Left ventricle myocardium inferior (tissue), 1 donor: ENCODE measurements at places on chromosomes 2 and 18. TPM values are rescaled to one million over a fixed set of nuclear protein-coding genes. Genes with fewer than 3 reads are reported as not detected.

ATG16L1 gene
- 18.6 TPM for total RNA-seq

LYG1 gene
- total RNA-seq, result 0.58 TPM

GRCh38 chr2:67290451-67291290 is 106.5 kb upstream of the ETAA1 start:
- H3K27me3 ChIP-seq, result peaks cover 4% of the 10 kb centered on the region
- H3K4me3 ChIP-seq, result no peak overlapping the region
- DNase-seq, result no peak
- H3K27ac ChIP-seq, result no peak overlapping the region

DNA sequence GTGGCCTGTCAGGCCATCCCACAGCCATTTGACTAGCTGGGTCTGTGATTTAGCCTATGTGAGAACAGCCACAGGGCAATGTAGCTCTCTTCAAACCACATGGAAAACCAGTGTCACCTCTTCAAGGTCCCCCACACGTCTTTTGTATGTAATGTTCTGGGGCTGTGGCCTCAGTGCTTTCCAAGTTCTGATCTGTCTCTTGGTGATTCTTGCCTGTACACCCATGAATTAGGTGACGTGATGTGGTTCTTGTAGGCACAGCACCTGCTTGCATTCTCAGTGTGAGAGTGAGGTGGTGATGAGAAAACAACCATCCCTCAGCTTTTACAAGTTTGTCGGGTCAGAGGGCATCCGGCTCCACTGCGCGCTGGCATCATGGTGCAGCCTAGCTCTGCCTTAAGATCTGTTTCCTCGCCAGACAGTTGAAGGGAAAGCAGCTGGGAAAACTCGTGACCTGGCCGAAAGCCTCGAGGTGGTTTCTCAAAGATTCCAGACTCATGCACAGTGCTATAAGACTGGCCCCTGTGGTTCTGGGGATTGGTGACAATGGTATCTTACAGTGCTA is 125.8 kb downstream of the TANC1 start:
- H3K27me3 ChIP-seq, result no peaks in the 10 kb centered on the region
- peak overlapping the region; percentile 84 for H3K27ac ChIP-seq
- peaks cover 97% of the 10 kb centered on the region for H3K4me1 ChIP-seq
- DNase-seq, result peak; percentile 54

DNA sequence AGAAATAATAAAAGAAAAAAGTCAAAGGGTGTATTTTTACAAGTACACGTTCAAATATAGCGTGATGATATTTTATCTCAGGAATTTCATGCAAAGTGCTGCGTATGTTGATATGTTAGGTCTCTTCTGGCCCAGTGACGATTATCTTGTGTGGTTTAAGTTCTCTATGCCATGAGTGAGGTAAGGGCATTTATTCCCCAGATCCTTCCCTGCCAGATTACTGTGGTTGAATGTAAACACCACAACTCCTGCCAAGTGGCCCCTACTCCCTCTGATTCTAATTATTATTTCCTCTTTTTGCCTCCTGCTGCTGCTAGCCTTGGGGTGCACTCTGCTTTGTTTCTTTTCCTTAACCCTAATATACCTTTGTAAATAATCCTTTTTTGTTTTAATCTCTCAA is 12.2 kb downstream of the SCN2A start:
- no peaks in the 10 kb centered on the region for H3K27me3 ChIP-seq
- no peak for DNase-seq
- no peaks in the 10 kb centered on the region for H3K4me1 ChIP-seq
- no peak overlapping the region for H3K4me3 ChIP-seq
- no peak overlapping the region for H3K27ac ChIP-seq

DNA sequence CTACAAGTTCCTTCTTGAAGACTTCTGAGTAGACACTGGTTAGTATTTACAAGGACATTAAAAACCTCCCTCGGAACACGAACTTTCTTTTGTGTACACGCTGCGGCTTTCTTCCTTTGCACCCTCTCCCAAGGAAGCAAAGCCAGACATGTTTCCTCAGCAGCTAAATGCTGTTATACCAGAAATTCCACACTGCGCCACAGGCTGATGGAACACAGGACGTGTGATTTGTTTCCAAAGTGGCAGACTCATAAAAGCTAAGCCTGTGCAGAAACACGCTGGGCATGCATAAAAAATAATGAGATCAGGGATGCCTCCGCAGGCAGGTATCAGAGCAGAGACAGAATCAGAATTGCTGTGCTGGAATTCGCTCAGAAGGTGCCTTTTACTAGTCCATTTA is 73.0 kb upstream of the RGPD5 start:
- H3K4me1 ChIP-seq, result no peaks in the 10 kb centered on the region
- no peak for DNase-seq
- H3K36me3 ChIP-seq, result no peaks in the 10 kb centered on the region
- H3K4me3 ChIP-seq, result no peak overlapping the region
- peaks cover 4% of the 10 kb centered on the region for H3K27me3 ChIP-seq

DNA sequence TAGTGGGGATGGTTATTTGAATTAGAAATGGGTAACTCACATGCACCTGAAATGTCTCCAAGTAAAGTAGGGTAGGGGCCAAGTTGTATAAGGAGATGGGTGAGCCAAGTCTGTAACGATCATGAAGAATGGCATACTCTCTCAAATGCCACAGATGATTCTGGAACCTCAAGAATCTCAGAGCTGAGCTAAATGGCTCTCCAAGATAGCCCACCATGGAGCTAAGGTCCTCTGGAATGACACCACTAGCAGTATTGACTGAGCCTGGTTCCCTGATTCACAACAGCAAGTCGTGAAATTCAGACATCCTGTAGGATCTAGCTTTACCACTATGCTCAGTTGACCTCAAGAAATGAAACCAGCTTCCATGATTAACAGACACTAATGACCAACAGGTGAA is 115.9 kb upstream of the EPAS1 start:
- no peak for DNase-seq
- no peak overlapping the region for H3K4me3 ChIP-seq
- peaks cover 14% of the 10 kb centered on the region for H3K36me3 ChIP-seq
- H3K27ac ChIP-seq, result peak overlapping the region; percentile 39
- H3K4me1 ChIP-seq, result peaks cover 20% of the 10 kb centered on the region

- H3K27ac ChIP-seq, result no peak overlapping the region
- DNase-seq, result no peak
- H3K4me1 ChIP-seq, result no peaks in the 10 kb centered on the region
- H3K27me3 ChIP-seq, result no peaks in the 10 kb centered on the region
- H3K4me3 ChIP-seq, result no peak overlapping the region
Measured at GRCh38 chr18:56973487-56973886, 173.4 kb upstream of the BOD1L2 start.

DNA sequence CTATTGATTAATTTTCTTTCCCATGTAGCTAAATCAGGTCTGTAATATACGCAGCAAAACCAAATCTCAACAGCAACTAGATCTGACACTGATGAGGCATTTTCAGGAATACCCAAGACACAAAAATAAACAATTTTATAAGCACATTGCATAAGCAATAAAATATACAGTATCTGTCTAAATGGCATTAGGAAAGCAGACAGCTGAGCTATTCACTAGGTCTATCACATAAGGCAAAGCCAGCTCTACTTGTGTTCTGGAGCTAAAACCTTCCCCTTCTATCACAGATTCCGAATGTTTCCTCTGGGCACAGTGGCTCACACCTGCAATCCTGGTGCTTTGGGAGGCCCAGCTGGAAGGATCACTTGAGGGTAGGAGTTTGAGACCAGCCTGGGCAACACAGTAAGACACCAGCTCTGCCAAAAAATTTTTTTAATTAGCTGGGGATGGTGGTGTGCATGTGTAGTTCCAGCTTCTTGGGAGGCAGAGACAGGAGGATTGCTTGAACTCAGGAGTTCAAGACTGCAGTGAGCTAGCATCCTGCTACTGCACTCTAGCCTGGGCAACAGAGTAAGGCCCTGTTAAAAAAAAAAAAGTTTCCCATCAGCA is 21.1 kb downstream of the PTPN2 start:
- peaks cover 25% of the 10 kb centered on the region for H3K4me1 ChIP-seq
- DNase-seq, result no peak
- no peak overlapping the region for H3K4me3 ChIP-seq

DNA sequence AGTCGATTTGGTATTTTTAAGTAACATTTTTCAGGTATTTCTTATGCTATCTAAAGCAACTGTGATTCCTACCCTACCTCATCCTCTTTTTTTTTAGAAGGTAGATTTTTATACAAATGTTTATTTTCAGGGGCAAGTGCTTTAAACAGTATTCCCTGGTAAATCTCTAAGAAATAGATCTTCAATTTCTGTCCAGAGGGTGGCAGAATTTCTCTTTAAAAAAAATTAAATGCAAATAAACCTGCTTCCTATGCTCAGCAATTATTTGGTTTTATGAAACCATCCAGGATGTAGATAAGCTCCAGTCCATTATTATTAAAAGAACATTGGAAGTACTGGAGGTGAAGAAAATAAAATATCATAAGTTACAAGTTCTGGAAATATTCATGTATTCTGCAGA is 191.9 kb downstream of the MYO3B start:
- H3K4me3 ChIP-seq, result no peak overlapping the region
- no peaks in the 10 kb centered on the region for H3K36me3 ChIP-seq
- DNase-seq, result no peak
- peaks cover 91% of the 10 kb centered on the region for H3K27me3 ChIP-seq
- H3K4me1 ChIP-seq, result no peaks in the 10 kb centered on the region

GRCh38 chr2:15584767-15585469 is 6.8 kb upstream of the DDX1 start:
- no peaks in the 10 kb centered on the region for H3K36me3 ChIP-seq
- H3K27ac ChIP-seq, result no peak overlapping the region
- no peak overlapping the region for H3K4me3 ChIP-seq
- no peaks in the 10 kb centered on the region for H3K4me1 ChIP-seq

- H3K36me3 ChIP-seq, result peaks cover 6% of the 10 kb centered on the region
- no peak overlapping the region for H3K4me3 ChIP-seq
- H3K27ac ChIP-seq, result no peak overlapping the region
- H3K27me3 ChIP-seq, result no peaks in the 10 kb centered on the region
- H3K4me1 ChIP-seq, result peaks cover 4% of the 10 kb centered on the region
Measured at GRCh38 chr18:76808561-76808960, 13.8 kb upstream of the ZNF236 start.

GRCh38 chr2:128421286-128421685 is 102.6 kb upstream of the HS6ST1 start:
- no peaks in the 10 kb centered on the region for H3K27me3 ChIP-seq
- no peak overlapping the region for H3K4me3 ChIP-seq
- no peaks in the 10 kb centered on the region for H3K4me1 ChIP-seq
- H3K27ac ChIP-seq, result no peak overlapping the region
